Stimulated activated memory B cell treated with anti-CD40 and anti-IgM and Interleukin-4, amounts not matched to agents 10 μg/mL and 1 μg/mL and 100 μg/mL, for 72 hours (primary cell): ENCODE measurements at places on chromosomes 7 and 10.

- ATAC-seq = no peak
Observed at GRCh38 chr10:73892310-73893030, 18.1 kb upstream of the CAMK2G start.

GRCh38 chr10:32955790-32956189 lies 2.2 kb downstream of the ITGB1 start:
- no peak for ATAC-seq

- peak; percentile 85 for ATAC-seq
Observed at GRCh38 chr10:73894245-73894971, 16.5 kb upstream of the PLAU start.

DNA sequence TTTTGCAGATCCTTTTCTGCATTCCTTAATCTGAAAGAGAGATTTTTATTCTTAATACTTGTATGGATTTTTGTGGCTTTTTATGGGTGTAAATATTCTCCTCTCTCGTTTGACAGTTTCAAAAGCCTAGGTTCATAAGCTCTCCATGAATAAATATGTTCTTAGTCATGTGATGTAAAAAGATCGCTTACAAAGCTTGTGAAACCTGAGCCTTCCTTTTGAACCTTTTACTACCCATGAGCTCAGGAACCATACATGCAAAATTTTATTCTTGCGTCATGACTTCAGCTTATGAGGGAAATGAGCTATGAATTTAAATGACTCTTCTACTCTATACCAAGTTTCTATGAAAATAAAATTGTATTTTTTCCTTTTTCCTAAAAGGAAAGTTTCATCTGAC lies 98.7 kb downstream of the POLL start:
- no peak for ATAC-seq

DNA sequence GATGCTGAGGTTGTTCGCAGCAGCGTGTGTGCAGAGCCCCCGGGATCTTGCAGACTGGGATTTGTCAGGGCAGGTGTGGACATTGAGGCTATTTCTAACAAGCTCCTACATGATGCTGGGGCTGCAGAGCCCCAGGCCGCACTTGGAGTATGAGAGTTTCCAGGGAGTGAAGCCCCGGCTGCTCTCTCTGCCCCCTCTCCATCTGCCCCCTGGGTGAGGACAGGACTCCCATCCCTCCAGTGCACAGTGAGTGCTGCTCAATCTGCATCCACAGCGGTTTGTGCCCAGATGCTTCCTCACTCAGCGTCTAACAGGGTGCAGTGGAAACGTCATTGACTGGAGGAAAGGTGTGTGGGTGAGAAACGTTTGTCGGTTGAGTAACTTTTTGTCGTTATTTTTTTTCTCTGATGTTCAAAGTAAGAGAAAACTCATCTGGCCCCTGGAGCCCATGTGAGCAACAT lies 25.3 kb downstream of the IL2RA start:
- peak; percentile 86 for ATAC-seq

DNA sequence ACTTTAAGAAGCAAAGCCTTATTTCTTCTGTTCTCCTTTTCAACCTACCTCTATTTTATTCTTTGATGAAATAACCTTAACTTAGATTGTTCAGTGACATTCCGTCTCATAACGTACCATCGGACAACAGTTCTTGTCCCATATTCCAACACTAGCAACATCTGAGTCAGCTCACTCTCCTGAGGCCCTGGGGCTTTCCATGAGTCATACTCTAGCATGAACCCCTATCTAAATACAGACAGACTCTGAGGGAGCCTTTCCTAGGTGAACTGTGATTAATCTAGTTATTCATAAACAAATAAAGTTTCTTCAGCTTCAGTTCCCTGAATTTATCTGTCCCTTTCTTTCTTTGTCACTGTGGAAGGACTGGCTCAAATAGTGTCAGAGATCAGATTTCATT lies 168.7 kb upstream of the LYZL1 start:
- no peak for ATAC-seq

DNA sequence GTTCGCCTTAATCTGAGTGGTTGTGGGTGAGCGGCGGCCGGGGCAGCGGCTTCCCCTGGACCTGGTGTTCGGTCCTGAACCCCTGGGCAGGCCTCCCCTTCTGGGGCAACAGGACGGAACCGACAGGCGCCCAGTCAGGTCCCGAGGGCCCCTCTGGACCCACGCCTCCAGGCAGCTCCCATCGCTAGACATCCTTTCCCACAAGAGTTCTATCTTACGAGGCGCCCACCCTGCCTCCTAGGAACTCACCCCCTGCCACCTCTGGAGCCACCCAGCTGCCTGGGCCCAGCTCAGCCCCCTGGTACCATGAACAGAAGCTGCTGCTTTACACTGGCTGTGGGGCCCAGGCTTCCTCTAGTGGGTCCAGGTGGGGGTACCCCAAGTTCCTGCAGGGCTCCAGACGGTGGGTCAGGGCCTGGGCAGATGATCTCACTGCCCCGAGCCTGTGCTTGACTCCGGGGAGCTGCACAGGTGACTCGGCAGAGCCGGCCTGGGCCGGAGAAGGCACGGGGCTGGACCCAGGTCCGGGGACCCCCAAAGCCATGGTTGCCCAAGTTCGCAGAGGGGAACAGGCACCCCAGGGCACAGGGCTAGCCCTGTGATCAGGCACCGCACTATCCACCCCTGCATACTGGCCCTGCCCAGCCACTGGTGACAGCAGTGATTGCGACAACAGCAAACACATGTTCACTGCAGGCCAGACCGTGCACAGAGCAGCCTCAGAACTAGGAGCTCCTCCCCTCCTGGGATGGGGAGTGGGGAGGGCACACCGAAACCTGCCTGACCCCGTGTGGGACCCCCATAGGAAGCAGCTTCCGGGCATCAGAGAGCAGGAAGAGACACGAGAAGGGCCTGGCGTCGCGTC lies 180.3 kb downstream of the ELFN1 start:
- ATAC-seq = no peak

DNA sequence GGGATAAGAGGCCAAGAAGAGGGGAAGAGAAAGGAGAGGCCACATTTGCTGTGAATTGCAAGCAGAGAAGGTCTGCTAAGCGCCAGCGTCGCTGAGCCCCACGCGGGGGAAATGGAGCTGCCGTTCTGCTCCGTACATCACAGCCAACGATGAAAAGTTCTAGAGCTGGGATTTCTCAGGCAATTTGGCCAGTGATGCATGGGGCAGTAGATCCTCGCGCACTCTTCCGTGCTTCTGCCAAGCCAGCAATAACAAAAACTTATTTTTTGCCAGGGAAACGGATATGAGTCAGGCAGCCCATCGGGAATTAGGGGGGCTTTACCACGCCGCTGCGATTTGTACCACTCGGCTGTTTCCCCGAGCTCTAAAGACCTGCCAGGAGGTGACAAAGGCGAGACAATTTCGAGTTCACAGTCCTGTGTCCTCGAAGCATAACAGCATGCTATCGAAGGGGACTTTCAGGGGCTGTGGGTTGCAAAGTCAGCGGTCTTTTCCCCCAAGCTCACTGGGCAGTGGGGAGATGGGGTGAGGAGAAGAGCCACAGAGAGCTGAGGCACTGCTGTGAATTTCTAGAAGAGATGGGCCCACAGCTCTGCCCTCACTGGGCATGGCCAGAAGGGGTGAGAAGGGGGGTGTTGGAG lies 30.0 kb upstream of the SLF2 start:
- no peak for ATAC-seq

DNA sequence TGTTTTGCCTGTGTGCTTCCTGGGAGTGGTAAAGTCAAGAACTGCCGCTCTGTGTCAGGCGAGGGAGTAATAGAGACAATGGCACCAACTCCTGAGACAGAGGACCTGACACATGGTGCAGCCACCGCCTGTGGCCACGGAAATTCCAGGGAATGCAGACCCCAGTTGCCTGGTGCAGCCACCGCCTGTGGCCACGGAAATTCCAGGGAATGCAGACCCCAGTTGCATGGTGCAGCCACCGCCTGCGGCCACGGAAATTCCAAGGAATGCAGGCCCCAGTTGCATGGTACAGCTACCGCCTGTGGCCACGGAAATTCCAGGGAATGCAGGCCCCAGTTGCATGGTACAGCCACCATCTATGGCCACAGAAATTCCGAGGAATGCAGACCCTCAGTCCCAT lies 8.7 kb downstream of the DIP2C start:
- no peak for ATAC-seq

GRCh38 chr7:96246919-96247318 lies 75.0 kb downstream of the SLC25A13 start:
- no peak for ATAC-seq

DNA sequence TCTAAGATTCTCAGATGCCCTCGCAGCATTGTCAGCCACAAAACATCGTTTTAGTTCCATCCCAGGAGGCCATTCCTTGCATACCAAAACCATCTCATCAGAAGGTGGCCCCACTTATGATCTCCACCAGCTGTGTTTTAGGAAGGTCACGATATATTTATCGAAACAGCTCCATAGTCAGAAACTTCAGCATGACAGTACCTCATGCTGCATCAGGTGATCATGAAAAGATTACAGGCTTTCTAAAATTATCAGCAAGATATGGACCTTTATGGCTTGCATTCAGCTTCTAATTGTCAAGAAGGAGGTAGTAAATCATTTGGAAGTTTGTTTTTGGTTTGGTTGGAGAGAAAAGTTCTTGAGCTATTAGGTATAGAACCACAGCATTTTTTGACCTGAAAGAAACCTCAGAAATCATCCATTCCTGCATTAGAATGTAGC lies 20.0 kb downstream of the JAZF1 start:
- no peak for ATAC-seq

GRCh38 chr10:43390759-43391158 lies 18.2 kb downstream of the HNRNPF start:
- no peak for ATAC-seq

- no peak for ATAC-seq
Observed at GRCh38 chr10:76961841-76962240, 675.8 kb downstream of the KCNMA1 start.

DNA sequence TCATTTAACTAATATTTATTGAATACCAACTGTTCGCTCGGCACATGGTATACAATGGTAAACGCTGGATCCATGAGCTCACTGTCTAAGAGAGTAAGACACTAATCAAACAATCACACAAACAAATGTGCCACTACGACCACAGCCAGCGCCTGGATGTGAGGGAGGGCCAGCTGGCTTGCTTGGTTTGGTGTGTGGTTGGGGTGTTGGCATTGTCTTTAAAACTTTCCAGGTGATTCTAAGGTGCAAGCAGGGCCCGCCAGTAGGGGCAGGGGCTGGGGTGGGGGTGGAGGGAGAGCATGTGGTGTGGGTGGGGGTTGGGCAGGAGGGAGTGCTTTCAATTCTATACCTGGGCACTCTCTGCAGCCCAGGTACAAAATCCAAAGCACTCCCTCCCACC lies 31.6 kb downstream of the ADRA2A start:
- ATAC-seq = no peak

GRCh38 chr7:119596651-119597050 lies 676.3 kb upstream of the KCND2 start:
- no peak for ATAC-seq

DNA sequence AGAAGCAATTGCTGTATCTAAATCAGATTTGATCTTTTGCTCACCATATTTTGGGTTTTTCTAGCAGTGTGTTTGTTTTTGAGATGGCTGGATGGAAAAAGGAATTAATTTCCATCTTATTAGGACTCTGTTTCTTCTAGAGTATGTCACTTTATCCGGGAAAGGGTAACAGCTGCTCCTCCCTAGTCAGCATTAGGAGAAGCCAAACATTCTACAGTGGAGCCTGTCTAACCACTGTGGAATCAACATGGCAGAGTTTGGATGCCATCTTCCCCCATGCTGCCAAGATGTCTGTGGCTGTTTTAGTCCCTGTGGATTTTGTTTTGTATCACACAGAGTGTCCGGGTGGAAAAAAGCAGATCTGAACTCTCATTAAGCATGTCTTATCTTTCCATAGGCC lies 16.0 kb upstream of the LMOD2 start:
- no peak for ATAC-seq

DNA sequence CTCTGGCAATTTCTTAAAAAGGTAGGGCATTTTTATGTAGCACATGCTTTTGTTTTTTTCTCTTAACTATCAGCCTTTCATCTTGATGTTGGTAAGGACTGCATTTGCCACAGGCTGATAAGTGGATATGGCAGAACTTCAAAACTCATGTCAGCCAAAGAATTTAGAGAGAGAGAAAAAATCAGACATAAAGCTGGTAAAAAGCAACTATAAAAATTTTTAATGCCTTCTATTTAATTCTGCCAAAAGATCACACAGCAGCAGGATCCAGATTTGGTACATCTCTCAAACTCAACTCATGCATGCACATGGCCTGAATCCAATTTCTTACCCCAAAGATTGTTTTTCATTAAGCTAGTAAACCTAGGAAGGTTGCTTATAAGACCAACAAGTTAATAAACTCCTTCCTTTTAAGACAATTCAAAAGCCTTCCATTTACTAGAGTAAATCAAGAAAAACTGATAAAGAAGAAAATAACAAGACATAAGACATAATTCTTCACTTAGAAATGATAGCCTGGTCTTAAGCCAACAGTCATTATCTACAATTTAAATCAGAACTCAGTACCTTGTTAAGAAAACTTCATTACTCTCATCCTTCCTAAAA lies 69.3 kb downstream of the GLI3 start:
- no peak for ATAC-seq

DNA sequence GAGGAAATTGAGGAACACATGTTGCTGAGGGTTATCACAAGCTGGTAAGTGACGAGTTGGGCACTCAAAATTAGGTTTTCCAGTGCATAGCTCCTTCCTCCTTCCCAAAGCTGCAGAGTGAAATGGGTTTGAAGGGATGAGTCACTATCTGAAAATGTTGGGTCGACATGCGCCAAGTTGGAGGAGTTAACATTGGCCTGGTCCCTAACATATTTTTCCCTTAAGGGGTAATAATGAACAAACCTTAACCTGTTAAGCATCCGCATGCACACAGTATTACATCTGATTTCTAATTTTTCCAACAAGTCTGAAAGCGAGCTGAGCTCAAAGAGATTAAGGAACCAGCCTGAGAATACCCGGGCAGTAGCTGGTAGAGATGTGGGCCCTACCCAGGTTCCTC lies 20.7 kb upstream of the TECTB start:
- no peak for ATAC-seq

- ATAC-seq = no peak
Observed at GRCh38 chr10:35626971-35627507, 15.1 kb downstream of the FZD8 start.

DNA sequence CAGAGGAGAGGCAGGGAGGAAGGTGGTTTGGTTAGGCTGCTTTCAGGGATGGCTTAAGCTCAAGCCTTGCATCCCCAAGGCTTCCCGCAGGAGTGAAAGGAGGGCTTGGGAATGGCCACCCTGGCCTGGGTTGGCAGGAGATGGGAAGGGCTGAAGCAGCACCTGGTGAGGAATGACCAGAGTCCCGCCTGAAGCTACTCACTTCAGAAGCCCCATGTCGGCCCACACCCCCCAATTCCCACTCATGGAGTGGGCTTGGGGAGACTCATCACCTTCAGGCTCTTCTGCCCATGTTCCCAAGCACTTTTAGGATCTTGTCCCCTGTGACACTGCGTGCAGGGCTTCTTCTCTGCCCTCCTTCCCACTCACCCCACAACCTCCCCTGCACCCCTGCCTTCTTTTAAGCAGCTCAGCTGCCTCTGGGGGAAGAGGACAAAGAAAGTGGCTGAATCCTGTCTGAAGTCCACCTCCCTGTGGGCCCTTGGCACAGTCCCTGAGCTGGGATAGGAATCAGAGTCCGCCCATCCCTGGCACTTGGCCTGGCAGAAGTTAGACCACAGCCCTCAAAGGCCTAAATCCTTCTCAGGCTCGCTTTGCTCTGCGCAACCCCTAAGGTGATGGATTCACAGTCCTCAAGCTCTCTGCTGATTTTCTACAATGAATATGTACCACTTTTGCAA lies 16.5 kb downstream of the RGR start:
- ATAC-seq = no peak

GRCh38 chr10:79101560-79102497 lies 33.1 kb downstream of the ZMIZ1 start:
- ATAC-seq = no peak
